ENCODE measurements at places on chromosomes 11 and 22. TPM values are rescaled to one million over a fixed set of nuclear protein-coding genes. Genes with fewer than 3 reads are reported as not detected.

DNA sequence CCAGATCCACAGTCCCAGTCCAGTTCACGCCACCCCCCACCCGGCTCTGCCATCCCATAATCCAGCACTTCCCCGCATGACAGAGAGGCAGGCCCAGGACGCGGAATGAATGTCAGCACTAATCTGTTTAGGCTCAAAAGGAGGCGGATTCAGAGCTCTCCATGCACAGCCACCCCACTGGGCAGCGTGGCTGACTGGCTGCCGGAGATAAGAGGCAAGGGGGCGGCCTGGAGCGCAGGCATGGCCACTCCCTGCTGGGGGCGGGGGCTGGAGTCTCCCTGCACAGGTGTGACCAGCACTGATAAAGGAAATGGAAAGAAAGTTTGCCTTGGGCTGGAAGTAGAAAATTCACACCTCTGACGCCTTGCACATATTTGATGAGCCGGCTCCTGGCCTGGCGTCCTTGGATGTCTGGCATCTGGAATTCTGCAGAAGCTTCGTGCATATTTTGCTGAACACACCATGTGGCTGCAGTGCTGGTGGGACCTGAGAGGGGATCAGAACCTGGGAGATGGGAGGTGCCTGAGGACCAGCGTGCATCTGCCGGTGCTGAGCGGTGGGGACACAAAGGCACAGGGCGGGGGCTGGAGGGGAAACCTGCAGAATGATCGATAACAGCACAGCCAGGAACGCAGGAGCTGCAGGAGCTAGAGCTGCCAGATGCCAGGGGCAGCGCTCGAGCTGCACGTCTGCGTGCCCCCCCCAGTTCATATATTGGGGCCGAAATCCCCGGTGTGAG, 344.4 kb downstream of the CTTN start:
- peak; percentile 91 for DNase-seq

GRCh38 chr11:7936615-7937014, 4.9 kb downstream of the OR10A3 start:
- DNase-seq: no peak

Gene CYP2D6
- 2.3 TPM for total RNA-seq

Gene RBX1
- total RNA-seq: 79.1 TPM

Gene SHANK3
- 8.4 TPM for total RNA-seq
